ENCODE measurements at places on chromosomes 5 and 9.

GRCh38 chr9:75712700-75713099 is 177.8 kb upstream of the PCSK5 start:
- DNase-seq = no peak

GRCh38 chr9:137138722-137139467 is at the start of gene GRIN1:
TSS of gene GRIN1 (plus strand) at chr9:137139154. CDS start at chr9:137139487, 333 bp downstream.
- DNase-seq = peak; percentile 94

GRCh38 chr5:142512043-142513042 is 173.5 kb downstream of the FGF1 start:
- DNase-seq = no peak

DNA sequence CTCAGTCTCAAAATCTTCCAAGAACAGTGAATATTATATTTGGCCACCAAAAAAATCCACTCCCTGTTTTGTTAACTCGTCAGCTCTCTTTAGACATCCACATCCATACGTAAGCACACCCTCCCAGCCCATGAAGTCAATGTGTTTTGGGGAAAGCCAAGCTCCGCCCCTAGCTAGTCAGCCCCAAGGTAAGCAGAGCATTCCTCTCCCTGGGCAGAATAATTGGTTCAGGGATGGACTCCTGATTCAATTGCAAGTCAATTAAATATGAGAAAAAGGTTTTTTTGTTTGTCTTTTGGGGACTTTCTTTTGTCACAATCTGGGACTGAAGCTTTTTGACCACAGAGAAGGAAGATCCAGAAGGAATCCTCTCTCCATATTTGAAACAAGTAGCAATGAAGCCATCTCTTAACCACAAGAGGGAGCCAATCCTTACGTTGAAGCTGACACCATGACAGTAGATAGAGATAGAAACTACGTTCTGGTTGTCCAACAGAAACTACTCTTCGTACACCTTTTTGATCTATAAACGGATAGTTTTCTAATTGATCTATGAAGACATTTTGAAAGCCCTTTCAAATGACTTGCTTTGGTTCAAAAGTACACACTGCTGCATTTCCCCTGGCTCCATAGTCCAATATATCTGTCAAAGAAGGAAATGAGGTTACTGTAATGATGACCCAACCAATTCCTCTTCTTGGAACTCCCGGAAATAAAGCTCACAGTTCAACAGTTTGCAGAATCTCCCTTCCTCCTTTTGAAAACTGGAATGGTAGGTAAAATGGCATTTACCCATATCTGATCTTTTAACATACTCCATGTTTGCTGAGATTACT is 166.4 kb downstream of the TLE1 start:
- no peak for DNase-seq

DNA sequence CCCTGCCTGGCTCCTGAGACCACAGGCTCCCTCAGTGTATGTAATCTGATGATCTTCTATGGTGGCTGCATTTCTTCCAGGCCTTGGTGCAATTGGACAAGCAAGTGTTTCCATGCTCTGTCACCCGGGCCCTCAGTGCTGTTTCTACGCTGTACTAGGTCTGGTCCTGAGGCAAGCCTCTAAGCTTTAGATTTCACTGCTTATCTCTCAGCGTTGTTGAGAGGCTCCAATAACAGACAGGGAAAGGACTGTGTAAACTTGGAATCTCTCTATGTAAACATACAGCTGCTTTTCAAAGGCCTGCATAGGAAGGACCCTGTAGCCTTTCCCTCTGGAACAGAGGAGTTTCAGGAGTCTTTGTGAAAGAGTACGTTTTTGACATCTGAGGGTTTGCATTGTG is 38.6 kb upstream of the NFIB start:
- no peak for DNase-seq

- DNase-seq = no peak
Observed at GRCh38 chr5:45521067-45521466, 175.1 kb downstream of the HCN1 start.

- no peak for DNase-seq
Observed at GRCh38 chr9:71687676-71688075, 80.6 kb downstream of the CEMIP2 start.

DNA sequence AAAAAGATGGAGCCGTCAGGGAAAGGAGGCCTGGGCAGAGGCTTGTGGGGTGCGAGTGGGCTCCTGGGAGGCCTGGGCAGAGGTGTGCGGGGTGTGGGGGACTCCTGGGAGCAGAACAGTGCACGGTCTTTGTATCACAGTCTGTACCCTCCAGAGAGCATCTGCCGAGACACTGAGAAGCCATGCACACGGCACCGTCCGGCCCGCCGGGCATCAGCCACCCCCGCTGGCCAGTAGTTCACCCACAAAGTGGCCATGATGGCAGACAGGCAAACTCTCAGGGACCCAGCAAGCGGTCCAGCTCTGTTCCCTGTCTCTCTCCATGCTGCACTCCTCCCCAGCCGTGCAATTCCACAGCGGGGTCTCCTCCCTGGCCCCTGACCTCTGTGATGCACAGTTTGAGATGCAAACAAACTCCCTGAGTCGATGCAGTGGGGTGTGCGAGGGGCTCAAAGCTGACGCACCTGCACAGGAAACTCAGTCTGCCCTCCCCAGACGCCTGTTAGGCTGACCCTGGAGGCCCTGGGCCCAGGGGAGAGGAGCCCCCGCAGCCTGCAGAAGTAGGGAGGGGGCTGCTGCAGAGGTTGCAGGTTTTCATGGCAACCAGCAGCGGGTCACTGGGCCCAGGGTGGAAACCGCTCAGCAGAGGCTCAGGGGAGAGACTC is 9.1 kb upstream of the GPSM1 start:
- peak; percentile 54 for DNase-seq

- DNase-seq = no peak
Observed at GRCh38 chr9:111037356-111037707, 938 bp downstream of the LPAR1 start.

DNA sequence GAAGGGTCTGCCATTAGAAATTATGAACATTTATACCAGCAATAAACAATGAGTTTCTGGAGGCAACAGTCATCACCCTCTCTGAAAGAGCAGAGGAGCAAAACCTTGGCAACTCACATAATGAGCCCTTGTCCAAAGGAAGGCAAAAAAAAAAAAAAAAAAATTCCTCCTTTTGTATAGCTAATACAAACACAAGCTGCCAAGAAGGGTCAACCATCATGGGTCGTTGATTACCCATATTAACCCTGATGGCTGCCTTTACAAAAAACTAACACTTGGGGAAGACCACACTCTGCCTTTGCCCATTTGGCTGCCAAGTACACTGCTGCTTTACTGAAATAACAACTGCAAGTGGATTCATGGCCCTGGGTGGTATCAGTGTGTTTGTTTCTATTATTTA is 272.7 kb downstream of the ADAMTSL1 start:
- no peak for DNase-seq

DNA sequence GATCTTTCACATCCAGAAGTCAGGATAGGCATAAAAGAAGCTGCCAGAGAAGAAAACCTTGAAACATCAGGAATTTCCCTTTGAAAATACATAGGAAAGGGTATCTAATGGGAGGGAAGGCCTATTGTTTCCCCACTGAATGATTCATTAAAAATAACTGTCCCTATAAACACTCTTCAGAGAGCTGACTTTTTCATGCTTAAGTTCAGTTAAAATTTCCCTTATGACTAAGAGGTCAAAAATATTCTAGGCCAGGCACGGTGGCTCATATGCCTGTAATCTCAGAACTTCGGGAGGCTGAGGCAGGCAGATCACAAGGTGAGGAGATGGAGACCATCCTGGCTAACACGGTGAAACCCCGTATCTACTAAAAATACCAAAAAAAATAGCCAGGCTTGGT is 499.5 kb downstream of the ENC1 start:
- DNase-seq = no peak

- DNase-seq = no peak
Observed at GRCh38 chr9:86713470-86713869, 233.8 kb downstream of the GAS1 start.

GRCh38 chr5:167381457-167381856 is 910.0 kb upstream of the WWC1 start:
- DNase-seq = no peak

- DNase-seq = no peak
Observed at GRCh38 chr5:75668977-75669689, 48.1 kb downstream of the POC5 start.

- DNase-seq = peak; percentile 15
Observed at GRCh38 chr9:12274577-12274976, 418.6 kb upstream of the TYRP1 start.

DNA sequence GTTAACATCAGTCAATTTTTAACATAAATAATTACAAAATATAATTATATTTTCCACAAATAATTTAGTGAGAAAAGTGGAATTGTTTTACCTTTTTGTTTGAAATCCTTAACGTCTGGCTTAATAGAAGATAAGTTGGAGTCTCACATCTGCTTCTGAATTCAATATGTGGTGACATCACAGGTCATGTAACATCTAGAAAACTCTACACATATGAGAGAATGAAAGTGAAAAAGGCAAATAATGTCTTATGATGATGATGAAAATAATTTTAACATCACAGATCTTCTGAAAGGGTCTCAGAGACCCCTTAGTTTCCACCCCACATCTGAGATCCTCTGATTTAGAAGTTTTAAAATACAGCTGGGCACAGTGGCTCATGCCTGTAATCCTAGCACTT is 81.5 kb downstream of the PRKACG start:
- DNase-seq = no peak

DNA sequence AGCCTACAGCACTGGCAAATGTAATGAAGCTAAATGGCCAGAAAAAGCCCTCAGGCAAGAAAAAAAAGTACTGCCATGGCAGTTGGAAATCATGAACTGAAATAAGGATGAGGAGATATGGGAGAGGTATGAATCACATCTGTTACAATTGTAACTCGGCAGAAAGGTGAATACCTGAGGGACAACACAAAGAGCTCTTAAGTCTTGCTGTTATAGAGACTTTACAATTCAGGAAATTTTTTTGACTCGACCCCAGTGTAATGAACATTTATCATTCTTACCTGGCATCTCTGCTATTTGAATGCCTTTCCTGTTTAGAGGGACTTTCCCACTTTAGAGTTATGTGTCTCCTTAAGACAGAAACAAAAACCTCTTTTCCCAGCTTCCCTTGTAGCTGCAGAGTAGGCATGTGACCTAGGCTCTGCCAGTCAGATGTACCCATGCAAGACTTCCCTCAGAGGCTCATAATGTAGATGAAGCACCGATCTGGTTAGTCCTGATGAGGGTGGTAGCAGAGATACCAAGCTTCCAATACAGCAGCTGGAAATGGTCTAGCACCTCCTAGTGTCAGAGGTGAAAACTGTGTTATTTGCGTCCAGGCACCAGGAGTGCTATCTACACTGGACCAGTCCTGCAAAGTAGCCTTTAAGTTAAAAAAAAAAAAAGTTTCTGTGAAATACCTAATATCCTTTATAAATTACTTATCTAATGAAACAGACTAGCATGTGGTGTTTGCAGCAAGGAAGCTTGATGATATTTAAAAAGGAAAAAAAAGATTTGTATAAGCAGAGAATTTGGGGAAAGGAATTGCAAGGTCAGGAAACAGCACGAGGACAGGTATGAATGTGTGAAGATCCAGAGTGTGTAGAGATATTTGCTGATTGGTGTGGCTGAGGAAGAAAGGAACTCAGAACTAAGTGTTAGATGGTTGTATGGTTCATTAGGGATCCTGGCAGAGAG is 146.9 kb upstream of the SLC1A3 start:
- no peak for DNase-seq

GRCh38 chr9:121566481-121567465 is 67.1 kb upstream of the GGTA1 start:
- peak; percentile 63 for DNase-seq

DNA sequence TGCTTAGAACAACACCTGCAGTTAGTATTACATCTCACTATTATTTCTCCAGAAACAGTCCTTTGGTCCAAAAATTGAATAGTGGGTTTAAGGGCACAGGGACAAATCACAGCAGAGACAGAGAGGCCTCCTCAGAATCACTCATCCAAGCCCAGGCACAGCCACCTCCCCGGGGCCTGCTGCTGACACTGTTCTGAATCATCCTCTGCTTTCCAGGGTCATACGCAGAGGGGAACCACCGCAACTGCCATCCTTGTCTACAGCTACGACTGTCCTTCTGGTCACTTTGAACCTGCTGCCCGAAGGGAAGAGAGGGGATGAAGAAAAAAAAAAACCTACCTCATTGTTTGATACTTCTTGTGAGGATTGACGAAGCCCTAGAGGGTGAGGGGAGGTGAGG is 35.3 kb upstream of the MAN2A1 start:
- no peak for DNase-seq

- DNase-seq = no peak
Observed at GRCh38 chr9:132896264-132896663, 17.6 kb downstream of the SPACA9 start.

DNA sequence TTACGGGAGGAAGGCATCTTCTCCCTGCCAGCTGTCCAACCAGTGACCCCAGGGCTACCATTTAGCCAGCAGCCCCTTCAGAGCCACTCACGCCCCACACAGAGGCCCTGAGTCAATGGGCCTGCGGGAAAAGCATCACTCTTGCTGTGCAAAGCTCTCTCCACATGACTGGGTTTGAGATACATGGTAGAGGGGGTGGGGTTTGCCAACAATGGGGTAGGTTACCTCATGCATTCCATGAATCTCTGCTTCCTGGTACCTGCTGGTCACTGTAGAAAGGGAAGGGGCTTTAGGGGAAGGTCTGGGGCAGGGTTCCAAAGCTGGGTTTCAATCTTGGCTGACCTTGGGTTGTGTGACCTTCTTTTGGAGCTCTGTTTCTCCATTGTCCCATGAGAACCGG is 22.9 kb upstream of the TTLL11 start:
- DNase-seq = no peak

- no peak for DNase-seq
Observed at GRCh38 chr9:78038620-78039300, 7.1 kb upstream of the GNAQ start.

Measured in posterior cingulate gyrus (tissue), 11 donors.